ENCODE measurements at places on chromosomes 11 and 22.

- no peak for DNase-seq
Observed at GRCh38 chr11:70854901-70855556, 397.3 kb downstream of the SHANK2 start.

GRCh38 chr11:106524436-106524835 is 447.0 kb downstream of the AASDHPPT start:
- DNase-seq, result no peak

DNA sequence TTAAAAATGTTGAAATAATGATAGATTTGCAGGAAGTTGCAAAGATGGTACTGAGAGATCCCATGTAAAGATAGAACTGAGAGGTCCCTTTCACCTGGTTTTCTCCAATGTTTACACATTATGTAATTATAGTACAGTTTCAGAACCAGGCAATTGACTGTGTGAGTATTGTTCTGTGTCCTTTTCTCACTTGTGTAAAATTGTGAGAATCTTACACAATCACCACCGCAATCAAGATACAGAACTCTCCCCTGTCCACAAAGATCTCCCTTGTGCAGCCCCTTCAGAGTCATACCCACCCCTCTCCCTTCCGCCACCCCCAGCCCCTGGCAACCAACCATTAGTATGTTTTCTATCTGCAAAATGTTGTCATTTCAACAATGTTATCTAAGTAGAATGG is 119.8 kb upstream of the NAV2 start:
- no peak for DNase-seq

DNA sequence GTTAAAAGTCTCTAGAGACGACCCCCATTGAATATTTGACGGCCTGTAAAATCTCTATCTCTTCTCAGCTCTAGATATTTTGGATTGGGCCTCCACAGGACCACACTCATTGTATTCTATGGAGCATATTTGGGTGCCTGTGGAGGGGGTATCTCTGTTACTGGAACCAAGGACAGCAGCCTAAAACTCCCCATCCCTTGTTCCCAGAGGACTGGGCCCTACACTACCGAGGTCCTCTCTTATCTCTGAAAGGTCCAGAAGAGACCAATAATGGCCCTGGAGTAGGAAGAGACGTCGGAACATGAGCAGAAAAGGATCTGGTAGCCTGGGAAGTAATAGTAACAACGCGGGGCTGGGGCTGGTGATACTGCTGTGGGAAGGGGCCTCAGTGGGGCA is 542 bp downstream of the HPS4 start:
- no peak for DNase-seq

- no peak for DNase-seq
Observed at GRCh38 chr11:125593114-125593820, 615 bp downstream of the STT3A start.

DNA sequence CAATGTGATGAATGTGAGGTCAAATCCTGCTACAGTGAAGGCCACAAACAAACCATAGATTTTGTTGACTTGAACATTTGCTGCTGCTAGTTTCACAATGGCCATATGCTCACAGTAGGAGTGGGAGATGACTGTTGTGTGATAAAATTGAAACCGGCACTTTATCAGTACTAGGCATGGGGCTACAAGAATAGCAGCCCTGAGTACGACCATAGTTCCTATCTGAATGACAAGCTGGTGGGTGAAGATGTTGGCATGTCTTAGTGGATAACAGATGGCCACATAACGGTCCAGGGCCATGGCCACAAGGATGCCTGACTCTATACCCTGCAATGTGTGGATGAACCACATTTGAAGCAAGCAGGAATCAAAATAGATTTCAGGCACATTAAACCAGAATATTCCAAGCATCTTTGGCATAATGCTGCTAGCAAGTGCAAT is 2.8 kb downstream of the OR52A1 start:
- DNase-seq, result no peak

DNA sequence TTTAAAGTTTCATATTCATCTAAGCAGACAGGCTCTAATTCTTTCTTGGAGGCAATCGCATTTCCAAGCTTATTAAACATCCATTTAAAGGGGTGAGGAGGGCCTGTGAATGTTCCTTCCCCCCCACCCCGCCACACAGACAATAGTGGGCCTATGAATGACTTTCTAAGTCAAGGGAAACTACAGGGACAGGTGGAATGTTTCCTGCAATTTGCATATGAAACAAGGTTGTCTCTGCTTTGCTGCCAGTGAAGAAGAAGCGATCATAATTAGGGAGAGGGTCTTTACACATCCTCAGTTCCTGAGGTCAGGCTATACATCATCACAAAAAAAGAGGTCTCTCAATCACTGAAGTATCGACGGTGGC is 127.9 kb upstream of the OPCML start:
- DNase-seq, result no peak

DNA sequence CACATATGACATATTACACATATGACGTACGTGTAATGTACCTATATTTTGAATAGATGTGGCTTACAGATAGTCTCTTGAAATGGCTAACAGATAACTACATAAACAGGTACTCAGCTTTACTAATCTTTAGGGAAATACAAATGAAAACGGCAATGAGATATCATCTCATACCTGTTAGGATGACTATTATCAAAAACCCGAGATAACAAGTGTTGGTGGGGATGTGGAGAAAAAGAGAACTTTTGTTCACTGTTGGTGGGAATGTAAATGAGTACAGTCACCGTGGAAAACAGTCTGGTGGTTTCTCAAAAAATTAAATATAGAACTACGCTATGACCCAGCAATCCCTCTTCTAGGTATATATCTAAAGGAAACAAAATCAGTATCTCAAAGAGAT is 247.6 kb downstream of the ETS1 start:
- no peak for DNase-seq

GRCh38 chr22:31957970-31958594 is 13.7 kb downstream of the YWHAH start:
- no peak for DNase-seq

DNA sequence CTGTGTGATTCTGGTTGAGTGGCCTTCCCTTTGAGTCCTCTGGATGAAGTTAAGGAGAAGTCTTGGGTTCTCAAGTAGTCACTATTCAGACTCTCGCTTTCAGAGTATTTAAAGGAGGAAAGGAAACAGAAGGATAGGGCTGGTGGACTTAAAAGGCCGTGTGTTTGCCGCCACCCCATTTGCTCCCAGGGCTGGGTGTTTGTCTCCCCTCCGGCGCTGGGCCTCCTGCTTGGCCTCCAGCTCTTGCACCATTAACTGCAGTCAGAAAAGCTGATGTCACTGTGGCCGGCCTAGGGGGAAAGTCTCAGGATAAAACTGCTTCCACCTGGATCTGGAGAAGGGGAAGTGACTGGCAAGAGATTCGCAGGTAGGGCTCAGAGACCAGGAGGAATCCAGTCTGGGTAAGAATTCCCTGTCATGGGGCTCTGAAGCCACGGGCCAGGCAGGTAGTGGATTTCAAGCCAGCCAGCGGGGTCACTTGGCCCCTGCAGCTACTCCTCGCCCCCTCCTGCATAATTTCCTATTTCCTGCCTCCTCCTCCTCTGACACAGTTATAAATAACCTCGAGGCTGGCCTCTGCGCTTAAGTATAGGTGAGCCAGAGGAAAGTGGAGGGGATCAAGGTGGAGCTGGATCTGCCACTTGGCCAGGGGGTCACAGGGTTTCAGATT is 17.1 kb downstream of the TIMP3 start:
- DNase-seq, result no peak

DNA sequence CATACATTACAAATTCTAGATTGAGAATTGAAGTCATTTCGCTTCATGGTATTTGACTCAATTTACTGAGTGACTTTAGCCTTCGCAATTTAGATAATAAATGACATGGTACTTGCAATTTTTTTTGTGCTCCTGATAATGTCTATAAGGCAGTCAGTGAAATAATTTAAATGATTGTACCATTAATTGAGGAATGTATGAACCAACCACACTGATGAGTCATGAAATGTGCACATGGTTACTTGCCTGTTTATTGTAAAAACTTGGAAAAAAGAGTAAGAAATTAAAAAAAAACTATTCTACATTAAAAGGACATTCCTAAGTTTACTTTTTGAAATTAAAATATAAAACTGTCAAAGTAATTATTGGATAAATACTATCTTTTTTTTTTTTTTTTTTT is 43.3 kb downstream of the DNAJC24 start:
- DNase-seq, result no peak

GRCh38 chr11:85823816-85824215 is 12.9 kb upstream of the SYTL2 start:
- no peak for DNase-seq

GRCh38 chr11:61089806-61090491 is 12.3 kb upstream of the CD5 start:
- DNase-seq, result no peak

DNA sequence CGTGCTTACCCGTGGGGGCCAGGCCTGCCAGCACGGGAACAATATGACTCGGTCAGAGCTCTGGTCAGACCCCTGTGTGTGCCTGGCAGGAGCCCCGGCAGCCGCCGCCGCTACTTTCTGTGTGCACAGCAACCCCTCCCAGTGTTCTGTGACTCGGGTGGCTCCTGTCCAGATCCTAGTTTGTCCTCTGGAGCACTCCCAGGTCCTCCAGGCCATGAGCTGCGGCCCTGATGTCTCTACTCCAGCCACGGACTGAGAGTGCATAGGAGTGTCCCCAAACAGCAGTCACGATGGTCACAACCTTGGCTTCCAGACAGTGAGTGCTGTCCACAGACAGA is 3.2 kb downstream of the NDUFS8 start:
- DNase-seq, result no peak

DNA sequence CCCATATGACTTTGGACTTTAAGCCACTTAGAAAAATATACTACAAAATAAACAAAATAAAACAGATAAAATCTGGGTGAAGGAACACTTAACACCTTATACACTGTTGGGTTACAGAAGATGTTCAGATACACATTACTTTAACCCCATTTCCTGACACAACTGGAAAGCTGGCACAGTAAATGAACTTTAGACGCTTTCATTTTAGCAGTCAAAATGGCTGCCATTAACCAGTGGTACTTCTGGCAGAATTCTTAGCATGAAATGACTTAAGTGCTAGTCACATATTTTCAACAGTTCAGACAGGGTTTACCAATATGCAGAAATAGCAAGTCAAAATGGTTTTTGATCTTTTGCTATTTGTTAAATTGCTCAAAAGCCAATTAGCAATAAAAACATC is 37.9 kb downstream of the PIK3C2A start:
- DNase-seq, result no peak

DNA sequence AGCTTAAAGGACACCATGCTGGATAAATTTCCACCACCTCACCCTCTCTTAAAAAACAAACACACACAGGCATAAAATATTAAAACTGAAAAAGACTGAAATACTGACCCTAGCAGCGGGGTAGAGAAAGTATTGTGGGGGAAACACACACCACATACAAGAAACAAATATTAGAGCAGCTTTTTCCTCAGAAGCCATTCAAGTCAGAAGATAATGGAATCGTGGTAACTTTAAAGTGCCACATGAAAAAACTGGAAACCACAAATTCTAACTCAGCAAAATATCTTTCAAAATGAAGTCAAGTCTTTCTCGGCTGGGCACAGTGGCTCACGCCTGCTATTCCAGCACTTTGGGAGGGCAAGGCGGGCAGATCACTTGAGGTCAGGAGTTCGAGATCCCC is 223.2 kb downstream of the DYNC2H1 start:
- no peak for DNase-seq

Data from SK-N-MC (cell line).